ENCODE measurements at places on chromosomes 3 and 15.

DNA sequence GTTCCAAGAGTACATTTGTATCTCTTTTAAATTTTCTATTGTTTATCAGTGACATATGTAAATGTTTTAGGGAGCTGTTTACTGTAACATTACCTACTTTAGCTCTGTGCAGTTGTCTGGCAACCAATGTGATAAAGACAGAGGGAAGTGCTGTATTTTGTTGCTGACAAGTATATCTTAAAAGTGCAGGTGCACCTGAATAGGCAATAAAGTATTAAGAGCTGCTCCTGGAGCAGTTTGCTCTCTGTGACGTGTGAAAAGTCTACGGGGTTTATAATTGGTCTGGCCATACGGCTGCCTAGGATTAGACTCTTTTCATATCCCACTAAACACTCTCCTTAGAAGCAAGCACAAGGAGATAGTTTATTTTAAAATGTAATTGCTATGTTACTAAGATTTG is 178.3 kb downstream of the IGF1R start:
- no peak for DNase-seq

DNA sequence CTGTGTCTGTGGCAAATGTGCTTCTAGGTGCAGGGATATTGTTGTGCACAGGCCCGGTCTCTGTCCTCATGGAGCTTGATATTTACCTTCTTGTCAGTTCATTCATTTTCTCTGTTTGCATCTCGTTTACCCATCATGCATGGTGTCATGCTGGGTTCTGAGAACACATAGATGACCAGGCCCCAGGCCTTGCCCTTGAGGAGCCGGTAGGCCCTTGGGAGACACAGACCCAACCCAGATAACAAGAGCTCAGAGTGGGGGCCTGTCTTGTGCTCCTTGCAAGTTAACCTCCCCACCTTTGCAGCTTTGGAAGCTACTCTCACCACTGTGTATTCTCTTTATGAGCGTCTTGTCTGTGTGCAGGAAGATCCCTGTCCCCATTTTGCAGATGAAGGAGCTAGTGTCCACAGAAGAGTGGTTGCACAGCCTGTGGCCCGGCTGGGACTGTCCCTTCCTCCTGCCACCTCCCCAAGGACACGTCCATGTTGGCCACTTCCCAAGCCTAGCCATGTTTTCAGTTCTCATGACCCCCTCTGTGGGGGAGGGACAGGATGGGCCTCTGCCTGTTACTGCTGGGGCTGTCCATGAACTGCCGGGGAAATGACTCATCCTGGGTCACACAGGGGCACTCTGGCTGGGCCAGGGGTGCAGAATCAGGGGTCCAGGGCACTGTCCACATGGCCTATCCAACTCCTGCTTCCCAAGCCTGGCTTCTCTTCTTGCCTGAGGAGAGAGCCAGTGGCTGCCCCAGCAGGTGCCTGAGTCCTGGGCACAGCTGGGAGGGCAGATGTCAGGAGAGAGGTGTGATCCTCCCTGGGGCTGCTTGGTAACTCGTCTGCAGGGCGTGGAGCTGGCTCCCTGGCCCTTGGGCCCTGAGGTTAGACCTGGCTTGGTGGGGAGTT is 3.4 kb downstream of the SNX33 start:
- DNase-seq, result no peak

- DNase-seq, result no peak
Observed at GRCh38 chr3:59101231-59101736, 51.5 kb upstream of the CFAP20DC start.

GRCh38 chr3:108554913-108555571 is 34.2 kb downstream of the CIP2A start:
- DNase-seq, result no peak

GRCh38 chr3:17234382-17234781 is 349.6 kb downstream of the PLCL2 start:
- DNase-seq, result no peak

Measured in putamen (tissue), 1 donor.